ENCODE measurements at places on chromosomes 3 and 15.

DNA sequence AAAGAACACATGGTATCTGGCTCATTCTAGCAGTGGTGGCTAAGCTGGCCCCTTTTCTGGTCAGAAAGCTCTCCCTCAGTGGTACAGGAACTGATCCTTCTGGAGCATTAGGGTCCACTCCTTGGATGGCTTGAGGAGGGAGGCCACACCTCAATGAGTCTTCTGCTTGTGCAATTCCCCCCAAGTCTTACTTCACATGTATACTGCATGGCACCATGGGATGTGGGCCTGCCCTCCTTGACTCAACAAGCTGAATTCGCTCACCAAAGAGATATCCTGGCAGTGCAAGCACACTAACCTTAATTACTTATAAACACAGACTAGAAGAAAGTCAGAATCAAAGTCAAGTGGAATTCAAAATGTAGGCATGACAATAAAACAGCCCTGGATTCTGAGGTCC, 133.8 kb upstream of the SLC2A2 start:
- DNase-seq = no peak

- no peak for DNase-seq
Measured at GRCh38 chr3:27185231-27185989, 183.8 kb downstream of the NEK10 start.

DNA sequence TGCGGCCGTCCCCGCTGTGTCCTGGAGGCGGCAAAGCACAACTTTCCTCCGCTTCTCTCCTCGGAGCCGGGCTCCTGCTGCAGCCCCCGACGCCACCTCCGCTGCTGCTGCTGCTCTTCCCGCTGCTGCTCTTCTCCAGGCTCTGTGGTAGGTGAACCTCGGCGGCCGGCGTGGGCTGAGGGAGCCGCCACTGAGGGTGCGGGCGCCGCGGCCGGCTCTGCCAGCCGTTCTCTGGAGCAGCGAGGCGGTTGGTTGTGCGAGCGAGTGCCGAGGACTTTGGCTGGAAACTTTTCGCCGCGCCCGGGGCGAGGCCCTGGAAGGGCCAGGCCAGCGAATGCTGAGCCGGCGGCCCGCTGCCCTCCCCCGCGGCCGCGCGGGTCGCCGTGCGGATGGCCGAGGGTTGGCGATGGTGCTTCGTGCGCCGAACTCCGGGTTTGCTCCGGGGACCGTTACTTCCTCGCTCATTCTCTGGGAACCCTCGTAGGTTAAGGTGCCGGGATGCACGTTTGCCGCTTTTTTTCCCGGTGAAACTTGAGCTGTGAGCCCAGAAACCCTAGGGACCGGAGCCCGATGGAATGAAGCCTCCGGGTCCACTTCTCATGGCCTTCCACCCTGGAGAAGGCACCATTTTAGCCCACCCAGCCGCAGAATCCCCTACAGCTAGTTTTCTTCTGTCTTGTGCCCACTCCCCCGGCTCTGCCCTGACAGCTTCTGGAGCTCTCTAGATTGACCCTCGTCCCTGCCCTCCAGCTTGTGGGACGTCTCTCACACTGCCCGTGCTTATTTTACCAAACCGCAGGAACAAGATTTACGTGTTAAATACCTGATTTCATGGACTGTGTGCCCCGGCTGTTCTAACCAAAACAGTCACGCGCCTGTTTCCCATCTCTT, 660 bp downstream of the NECTIN3 start:
- no peak for DNase-seq

DNA sequence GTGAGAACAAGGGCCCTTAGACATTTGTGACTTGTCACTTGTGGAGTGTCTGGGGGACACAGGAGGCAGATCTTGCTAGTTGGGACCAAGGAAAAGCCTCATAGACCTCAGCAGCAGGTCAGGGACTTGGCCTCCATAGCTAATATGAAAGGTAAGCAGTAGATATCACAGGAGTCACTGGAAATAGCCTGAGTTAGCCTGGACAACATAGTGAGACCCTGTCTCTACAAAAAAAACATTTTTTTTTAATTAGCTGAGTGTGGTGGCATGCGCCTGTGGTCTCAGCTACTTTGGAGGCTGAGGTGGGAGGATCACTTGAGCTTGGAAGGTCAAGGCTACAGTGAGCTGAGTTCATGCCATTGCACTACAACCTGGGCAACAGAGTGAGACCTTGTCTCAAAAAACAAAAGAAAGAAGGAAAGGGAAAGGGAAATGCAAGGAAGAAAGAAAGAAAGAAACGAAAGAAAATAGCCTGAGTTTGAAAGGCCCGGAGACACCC, 37.1 kb upstream of the CLK3 start:
- DNase-seq = no peak

- peak; percentile 8 for DNase-seq
Measured at GRCh38 chr3:121834157-121834670, 646 bp downstream of the IQCB1 start.

DNA sequence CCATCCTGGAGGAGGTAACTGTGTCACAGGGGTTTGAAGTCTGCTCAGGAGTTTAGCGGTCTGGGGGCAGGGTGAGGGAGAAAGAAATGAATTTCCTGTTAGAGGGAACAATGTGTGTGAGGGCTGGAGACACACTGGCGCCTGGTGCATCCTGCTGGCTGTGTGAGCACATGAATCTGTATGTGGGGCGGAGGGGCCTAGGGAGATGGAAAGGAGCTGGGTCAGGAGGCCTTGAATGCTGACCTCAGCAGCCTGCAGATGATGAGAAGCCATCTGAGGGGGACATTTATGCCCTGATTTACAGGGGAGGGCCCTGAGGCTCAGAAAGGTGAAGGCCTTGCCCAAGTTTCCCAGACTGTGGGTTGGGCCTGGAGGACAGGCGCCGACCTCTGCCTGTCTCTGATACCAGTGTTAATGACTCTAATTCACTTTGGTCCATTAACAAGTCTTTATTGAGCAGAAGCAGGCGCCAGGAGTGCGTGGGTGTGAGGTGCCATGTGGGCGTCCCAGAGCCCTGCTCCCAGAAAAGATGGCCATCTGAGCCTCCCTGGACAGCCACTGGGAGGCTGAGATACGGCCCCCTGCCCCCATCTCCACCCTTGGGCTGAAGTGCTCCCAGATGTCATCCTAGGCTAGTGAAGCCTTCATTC, 34.8 kb downstream of the LINGO1 start:
- no peak for DNase-seq
